SJSA1 (cell line): ENCODE measurements at places on chromosomes 16 and 17.
A peak's percentile ranks its signal among the peaks of the same experiment; 100 is the strongest.

GRCh38 chr16:76535-77272 lies 1.3 kb upstream of the MPG start:
- DNase-seq = peak; percentile 95

- no peak for DNase-seq
These were observed 497.0 kb downstream of the WWOX start for GRCh38 chr16:78596348-78596995.

DNA sequence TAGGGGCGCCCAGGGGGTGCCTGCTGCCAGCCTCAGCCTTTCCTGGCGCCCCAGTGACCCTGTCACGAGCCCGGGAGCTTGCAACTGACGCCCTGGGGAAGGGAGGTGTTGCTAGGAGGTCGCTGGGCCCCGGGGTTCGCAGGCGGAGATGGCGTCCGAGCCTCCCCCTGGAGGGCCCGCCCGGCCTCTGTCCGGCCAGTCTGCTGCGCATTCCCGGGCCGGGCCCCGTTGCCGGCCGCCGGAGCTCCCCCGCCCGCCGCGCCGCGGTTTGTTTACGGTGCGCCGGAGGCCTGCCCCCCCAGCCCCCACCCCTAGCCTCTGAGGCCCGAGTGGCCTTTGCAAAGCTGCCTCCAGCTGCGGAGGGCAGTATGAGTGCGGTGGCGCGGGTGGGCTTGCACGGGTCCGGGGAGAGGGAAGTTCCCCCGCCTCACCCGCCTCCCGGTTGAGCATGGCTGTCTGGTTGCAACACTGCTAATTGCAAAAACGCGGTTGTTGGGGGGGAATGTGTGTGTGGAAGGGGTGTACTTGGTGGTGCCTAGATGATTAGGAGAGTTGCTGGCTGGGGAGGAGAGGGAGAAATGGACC lies 514 bp downstream of the THRA start:
- DNase-seq = peak; percentile 42

DNA sequence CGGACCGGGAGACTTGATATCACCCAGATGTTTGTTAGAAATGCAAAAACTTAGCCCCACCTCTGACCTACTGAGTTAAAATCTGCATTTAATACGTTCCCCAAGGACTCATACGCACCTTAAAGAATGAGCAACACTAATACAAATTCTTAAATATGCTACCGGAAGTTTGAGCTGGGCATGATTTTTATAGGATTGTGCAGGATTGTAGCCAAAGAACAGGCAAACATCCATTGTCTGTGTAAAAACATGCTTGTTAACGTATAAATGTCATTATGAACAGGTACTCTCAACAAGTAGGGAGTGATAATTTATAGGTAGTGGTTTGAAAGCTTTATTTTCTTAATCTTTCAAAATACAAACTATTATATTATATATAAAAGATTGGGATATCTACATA lies 22.3 kb upstream of the COX10 start:
- DNase-seq = no peak

DNA sequence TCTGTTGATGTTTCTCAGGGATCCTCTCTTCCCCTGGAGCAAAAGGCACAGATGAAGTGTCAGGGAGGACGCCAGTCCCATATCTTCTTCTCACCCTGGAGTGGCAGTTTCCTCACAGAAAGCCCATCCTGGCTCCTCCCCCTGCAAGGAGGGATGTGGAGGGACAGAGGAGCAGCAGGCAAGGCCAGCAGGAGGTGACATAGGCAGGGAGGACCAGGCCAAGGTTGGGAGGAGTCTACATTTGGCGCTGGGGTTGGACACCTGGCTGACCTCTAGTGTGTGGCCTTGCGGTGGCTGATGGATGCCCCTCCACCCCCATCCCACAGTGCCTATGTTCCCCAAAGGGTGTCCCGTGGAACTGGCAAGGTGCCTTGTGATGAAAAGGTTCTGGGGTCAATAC lies 125.4 kb downstream of the SEC14L1 start:
- no peak for DNase-seq

DNA sequence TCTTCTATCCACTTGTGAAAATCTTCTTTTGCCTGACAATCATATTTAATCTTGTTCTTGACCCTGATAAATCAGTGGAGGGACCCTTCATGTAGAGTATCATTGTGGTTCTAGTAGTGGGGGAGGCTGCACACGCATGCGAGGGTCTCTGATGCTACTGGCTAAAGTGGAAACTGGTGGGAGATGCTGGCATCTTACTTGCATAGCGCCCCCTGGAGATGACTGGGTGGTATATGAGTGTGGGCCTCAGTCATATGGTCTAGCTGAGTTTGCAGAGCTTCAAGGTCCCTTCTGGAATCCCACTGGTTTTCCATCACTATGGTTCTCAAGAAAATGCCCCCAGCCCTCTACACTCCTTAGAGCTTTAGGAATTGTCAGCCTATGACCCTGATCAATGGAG lies 236.4 kb upstream of the AXIN2 start:
- DNase-seq = no peak

DNA sequence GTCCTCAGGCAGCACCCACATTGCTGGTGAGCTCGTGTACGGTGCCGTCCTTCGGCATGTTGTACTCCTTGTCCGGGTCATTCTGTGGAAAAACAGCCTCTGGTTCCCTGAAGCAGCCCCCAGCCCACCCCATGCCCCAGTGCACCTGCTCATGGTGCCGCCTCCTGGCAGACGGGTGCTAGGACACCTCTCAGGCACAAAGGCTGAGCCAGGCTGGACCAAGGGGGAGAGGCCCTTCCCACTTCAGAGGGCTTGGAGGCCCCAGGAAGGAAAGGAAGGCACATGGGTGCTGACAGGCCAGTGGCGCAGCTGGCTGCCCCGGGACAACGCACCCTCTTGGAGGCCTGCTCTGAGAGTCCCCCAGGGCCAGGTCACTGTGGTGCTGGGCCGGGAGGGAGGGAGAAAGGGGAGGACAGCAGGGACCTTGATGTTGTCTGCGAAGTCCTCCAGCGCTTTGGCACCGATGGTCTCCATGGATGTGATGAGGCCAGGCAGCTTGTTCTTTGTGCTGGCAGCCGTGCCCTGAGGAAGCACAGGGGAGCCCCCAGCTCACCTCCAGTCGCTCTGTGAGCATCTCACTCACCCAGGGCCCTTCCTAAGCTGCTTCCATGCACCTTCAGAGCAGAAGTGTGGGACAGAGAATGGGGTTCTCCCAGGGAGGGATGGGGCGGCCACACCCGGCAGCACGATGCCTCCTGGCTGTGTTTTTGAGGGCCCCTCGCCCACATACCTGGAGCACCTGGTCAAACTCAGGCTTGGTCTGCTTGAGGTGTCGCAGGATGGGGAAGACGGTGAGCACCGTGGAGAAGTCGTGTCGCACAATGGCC lies 9.3 kb downstream of the ZACN start:
- no peak for DNase-seq
